Activated effector memory CD4-positive, alpha-beta T cell treated with anti-CD3 and anti-CD28 coated beads, Interleukin-2, amount 50 U/mL, for 16 hours (primary cell): ENCODE measurements at places on chromosomes 7 and 10.

- no peak for DNase-seq
Measured at GRCh38 chr10:132532179-132532578, 5.4 kb upstream of the INPP5A start.

GRCh38 chr10:60714233-60714632 is 64.0 kb upstream of the CDK1 start:
- DNase-seq: no peak

- DNase-seq: no peak
Measured at GRCh38 chr7:124276005-124276622, 243.2 kb upstream of the TMEM229A start.

GRCh38 chr7:151252561-151252835 is 4.0 kb upstream of the SMARCD3 start:
- no peak for DNase-seq

DNA sequence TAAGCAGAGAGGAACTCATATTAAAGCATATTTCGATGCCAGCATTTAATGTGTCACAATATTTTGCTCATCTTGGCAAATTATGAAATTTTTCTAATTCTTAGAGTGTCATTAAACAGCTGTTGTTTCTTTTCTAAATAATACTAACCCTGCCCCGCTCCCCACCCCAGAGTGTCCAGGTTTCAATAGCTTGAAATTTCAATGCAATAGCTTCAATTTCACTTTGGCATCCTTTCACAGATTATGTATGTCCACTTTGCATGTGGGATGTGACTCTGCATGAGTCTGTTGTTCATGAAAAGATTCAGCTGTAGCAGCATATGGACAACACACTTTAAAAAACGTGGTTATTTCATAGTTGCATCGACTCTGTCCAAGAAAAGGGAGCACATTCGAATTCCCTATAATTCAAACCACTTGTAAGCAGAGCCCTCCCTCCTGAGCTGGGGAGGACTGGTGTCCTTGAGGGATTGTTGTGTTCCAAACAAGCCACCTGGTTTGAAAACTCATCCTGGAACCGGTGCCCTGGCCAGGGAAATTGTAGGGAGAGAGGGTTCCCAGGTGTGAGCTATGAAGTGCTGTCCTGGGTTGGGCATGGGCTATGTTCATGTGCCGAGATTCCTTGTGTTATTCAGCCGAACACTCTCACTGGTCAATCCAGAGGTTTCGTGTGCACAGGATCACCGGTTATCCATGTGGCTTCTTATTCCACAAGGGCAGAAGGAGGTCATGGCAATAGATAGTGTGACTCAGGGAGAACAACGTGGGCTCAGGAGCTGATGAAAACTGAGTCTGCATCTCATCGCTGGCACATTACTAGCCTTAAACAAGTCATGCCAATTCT is 64.6 kb upstream of the CREB5 start:
- no peak for DNase-seq

- no peak for DNase-seq
Measured at GRCh38 chr7:139718859-139719258, 58.9 kb downstream of the HIPK2 start.

DNA sequence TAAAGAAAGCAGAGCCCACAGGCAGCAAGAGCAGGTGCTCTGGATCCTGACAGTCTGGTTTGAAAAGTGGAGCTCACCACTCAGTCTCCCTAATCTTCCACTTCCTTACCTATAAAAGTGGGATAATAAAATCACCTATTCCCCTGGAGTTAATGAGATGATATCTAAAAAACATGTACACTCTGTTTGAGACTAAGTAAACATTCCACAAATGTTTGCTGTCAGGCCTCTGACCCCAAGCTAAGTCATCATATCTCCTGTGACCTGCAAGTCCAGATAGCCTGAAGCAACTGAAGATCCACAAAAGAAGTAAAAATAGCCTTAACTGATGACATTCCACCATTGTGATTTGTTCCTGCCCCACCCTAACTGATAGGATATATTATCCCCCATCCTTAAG is 1324.5 kb downstream of the XPNPEP1 start:
- DNase-seq: no peak

DNA sequence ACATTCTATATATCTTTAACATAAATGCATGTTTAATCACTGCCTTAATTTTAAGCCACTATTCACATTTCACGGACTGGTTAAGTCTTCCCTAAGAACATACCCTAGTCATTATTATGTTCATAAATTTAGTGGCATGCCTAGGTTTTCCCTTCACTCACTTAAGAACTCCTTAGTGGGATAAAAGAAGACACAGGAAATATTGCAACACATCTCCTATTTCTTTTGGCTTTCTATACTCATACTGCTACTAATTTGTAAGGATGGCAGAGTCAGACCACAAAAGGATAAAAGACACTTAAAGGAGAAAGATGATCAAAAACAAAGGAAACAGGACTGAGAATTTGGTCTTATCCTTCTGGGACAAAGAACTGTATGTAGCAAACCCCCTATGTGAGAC is 951.4 kb downstream of the SORCS3 start:
- DNase-seq: no peak

DNA sequence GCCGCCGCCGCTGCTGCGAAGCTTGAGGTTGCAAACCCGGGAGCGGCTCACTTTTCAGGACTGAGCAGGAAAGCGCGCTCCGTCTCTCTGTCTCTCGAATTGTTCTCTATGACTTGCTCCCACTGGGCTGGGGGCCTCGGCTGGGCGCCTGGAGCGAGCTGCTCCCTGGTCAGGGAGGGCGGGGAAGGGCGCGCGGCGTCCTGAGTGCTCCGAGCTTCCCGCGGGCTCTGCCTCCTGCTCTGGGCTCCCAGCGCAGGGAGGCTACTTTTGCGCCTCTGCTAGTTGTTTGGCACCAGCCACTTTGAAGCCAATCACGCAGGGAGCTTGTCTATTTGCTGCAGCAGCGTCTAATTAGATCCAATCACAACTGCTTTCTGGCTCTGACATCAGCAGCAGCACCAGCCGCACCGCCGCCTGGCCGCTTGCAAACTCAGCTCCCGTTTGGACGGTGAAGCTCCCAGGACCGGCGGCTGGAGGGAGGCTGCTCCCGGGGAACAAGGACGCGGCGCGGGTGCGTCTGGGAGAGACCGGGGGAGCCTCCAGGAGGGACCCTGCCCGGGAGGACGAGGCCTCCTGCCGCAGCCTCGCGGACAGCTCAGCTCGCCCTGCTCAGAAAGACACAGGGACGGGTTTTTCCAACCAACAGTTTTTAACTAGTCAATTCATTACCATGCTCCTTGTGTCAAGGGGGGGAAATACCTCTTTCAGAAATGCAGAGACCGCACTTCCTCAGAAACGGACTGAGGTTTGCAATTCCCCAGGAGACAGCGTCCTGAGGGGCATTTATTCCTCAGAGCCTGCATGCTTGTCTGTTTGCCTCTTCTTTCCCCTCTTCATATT is at the start of gene ADARB2:
ADARB2 (minus strand) TSS at position 304 of the 840 bp plus-strand sequence.
- DNase-seq: no peak
